Fibroblast of gingiva (primary cell): ENCODE measurements at places on chromosomes 16 and 17.

- no peak for DNase-seq
Measured at GRCh38 chr16:23902034-23902747, 66.4 kb downstream of the PRKCB start.

DNA sequence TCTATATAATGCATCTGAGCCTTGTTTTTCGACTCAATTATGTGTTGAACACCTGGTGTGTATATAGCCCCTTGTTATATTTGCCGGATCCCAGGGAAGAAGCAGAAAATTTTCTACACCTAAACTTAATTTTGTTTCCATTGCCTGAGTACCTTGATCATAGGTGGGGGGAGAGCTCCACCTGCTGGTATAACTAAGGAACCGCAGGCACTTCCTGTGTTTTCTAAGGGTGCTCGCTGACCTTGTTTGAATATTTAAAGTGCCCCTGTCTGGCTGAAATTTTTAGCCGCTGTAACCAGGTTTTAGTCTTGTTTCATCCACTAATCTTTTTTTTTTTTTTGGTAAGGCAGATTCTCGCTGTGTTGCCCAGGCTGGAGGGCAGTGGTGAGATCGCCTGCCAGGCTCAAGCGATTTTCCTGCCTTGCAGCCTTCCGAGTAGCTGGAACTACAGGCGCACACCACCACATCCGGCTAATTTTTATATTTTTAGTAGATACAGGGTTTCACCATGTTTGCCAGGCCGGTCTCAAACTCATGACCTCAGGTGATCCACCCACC is 6.5 kb upstream of the NUBP1 start:
- DNase-seq, result peak; percentile 43

DNA sequence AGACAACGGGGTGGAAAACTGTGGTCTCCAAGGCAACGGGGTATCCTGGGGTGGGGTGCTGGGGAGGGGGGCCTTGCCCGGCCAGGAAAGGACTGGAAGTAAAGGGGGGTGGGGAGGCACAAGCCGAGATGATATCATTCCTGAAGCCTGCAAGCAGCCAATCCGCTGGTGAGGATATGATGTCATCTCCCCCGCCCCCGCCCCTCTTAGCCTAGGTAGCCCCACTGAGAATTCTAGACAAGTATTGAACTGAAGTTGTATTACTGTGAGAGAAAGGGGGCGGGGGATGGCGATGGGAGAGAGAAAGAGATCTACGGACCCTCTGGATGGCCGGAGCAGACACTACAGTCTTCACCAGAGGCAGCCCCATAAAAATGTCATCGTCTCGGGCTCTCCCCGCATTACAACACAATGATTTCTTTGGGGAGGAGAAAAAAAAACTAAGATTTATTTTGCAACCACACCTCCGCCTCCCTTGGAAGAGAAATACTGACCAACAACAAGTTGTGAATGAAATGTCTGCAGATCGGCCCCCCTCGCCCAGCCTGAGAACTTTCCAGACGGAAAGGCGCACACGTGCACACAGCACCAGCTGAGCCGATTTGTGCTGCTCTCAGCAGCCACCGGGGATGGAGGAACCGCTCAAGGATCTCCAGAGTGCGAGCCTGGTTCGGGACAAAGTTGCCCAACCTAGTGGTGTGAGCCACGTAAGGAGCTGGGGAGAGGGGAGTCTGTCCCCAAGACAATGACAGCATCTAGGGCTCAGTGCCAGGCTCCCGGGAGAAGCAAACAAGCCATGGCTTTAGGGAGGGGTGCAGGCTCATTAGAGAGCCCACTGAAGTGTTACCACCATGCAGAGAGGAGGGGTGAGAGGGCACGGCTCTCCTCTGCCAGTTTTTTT is 222.1 kb downstream of the SOX9 start:
- no peak for DNase-seq

- no peak for DNase-seq
Measured at GRCh38 chr17:40328386-40328766, 19.4 kb downstream of the RARA start.

DNA sequence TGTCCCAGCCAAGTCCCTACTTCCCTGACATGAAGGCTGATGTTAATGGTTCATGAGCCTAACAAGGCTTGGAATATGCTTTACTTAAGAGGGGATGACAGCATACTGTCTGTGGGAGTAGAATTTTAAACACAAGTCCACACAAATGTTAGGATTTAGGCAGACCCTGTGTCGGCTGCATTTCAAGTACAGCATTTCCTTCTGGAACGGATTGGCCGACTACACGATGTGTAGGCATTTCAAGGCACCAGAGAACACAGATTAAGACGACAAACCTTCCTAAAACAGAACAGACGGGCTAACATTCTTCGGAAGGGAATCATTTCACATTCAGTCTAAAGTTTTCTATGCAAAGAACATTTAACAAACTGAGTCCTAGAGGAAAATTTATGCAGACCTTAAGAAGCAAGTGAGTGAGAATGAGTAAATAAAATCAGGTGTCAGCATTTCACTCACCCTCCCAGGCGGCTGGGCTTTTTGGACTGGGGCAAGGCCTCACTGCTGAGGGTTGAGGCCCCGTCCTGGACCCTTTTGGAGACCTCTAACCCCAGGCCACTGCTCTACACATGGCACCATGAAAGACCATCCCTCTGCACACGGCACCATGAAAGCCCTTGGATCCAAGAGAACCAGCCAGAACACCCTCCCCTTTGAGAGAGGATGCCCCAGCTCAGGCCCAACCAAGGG is 67.5 kb downstream of the SMPD3 start:
- no peak for DNase-seq

DNA sequence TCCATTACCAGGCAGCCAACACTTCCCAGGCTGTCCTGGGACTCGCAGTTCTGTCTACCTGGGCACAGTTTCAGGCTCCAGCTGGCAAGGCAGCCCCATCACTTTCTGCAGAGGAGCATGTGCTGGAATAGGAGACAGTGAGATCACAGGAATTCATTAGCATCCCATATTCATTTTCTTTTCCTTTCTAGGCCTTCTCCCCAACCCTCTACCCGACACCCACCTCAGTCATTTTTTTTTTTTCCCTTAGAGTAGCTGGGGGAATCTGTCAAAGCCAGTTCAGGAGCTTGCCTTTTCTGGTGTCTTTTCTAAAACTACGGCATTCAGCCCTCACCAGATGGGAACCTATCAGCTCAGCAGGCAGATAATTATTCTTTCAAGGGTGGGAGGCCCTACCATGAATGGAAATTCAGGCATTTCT is 42.4 kb upstream of the FBXO47 start:
- no peak for DNase-seq

GRCh38 chr17:81635431-81635830 is 1.5 kb downstream of the NPLOC4 start:
- no peak for DNase-seq

GRCh38 chr17:78300962-78301820 is 58.7 kb downstream of the SOCS3 start:
- no peak for DNase-seq

- DNase-seq, result no peak
Measured at GRCh38 chr16:69424935-69425784, 741 bp downstream of the CYB5B start.

GRCh38 chr17:10447026-10447931 is 22.1 kb downstream of the MYH4 start:
- DNase-seq, result no peak

- DNase-seq, result no peak
Measured at GRCh38 chr16:76984196-76984595, 206.8 kb upstream of the MON1B start.

DNA sequence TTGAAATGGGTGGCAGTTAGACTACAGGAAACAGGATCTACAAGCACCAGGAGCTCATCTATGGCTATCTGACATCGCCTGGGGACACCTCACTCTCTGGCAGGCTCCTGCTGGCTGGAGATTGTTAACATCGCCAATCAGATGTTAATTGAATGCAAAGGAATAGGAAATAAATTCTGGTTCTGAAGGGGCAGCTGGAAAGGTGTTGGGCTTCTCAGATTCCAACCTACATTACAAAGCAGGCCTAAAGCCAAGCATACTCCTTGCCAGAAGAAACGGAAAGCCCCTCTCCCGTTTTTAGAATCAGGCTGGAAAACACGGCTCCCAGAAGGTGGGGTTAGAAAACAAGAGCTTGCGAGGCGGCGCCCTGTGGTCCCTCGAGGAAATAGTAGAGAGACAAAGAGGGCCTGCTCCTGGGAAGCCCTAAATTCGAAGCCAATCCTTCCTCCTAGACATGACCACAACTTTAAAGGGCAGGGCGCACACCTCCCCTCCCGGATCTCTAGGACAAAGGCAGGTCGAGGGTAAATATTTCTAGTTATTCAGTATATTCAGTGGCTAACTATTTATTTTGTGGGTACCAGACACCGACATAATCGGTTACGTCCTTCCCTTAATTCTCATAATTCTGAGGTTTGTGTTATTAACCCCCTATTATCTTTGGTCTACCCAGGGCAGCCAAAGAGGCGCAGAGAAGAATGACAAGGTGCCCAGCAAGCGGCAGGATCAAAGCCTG is 763 bp upstream of the TOM1L1 start:
- DNase-seq, result no peak

GRCh38 chr17:80668375-80669148 is 123.9 kb downstream of the RPTOR start:
- DNase-seq, result no peak

DNA sequence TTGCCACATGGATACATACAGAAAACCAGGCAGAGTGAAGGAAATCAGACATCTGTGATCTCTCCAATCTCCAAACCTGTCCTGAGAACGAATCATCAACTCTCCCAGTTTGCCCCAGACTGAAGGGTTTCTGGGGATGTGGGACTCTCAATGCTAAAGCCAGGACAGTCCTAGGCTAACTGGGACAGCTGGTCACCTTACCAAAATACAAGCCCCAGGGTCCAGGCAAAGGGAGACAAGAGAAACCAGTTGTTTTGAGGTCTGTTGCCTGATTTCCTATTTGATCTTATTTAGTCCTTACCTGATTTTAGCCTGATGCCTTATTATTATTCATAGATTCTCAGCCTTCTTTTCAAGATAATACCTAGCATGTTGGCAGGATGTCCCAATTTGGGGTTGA is 51.7 kb upstream of the TAC4 start:
- DNase-seq, result no peak

- DNase-seq, result peak; percentile 24
Measured at GRCh38 chr17:69729944-69730343, 315.4 kb downstream of the MAP2K6 start.

GRCh38 chr17:39536468-39536867 is 71.3 kb downstream of the NEUROD2 start:
- DNase-seq, result no peak

- DNase-seq, result no peak
Measured at GRCh38 chr16:89036776-89037175, 56.9 kb upstream of the ACSF3 start.

GRCh38 chr17:61402978-61403800 is 3.5 kb downstream of the TBX2 start:
- DNase-seq, result no peak

GRCh38 chr16:54928411-54929089 is 2.1 kb upstream of the IRX5 start:
- DNase-seq, result peak; percentile 61

- DNase-seq, result no peak
Measured at GRCh38 chr17:79748295-79749099, 17.8 kb downstream of the ENPP7 start.
